Effector memory CD8-positive, alpha-beta T cell (primary cell): ENCODE measurements at places on chromosomes 5 and 9.

DNA sequence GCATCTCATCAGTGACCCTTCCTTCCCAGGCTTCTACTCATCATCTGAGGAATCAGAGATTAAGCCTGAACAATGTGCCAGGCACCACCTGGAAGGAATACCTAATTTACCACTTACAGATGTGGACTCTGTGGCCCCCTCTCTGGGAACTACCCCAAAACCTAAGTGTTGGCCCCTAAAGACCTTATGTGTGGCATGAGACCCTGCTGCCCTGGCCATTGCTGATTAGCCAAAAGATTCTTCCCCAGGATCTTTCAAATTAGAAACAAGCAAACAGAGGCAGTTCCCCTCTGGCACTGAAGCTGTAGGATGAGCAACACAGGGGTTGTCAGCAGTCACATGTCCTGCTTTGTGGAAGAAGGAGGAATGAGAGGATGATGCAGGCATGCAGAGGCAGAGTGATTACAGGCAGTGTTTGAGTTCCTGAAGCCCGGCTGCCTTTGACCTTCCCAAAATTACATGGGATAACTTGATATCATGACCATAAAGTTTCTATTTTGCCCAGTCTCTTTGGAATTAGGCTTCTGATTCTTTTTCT, 10.6 kb downstream of the SPINK4 start:
- DNase-seq: no peak

DNA sequence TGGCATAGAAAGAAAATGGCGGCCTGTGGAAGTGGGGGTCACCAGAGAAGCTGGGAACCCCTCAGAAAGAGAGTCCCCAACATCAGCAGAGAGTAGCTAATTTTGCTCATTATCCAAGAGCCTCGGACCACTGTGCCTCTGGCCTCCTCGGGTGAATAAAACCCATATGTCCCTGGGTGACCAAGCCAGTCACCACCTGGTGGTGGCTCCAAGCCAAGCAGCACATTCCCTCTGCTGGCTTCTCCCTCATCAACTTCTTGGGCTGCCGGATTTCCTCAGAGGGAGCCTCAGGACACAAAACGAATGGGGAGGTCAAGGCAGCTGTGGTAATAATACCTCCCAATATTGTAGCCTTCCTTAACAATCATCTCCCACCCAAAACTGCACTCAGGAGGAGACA, 242.5 kb downstream of the NFIB start:
- DNase-seq: no peak

- no peak for DNase-seq
Observed at GRCh38 chr5:139263946-139264345, 29.6 kb upstream of the MATR3 start.

- DNase-seq: no peak
Observed at GRCh38 chr9:114522286-114522685, 17.0 kb upstream of the WHRN start.

GRCh38 chr5:52710972-52711596, 76.6 kb upstream of the ITGA1 start:
- no peak for DNase-seq

DNA sequence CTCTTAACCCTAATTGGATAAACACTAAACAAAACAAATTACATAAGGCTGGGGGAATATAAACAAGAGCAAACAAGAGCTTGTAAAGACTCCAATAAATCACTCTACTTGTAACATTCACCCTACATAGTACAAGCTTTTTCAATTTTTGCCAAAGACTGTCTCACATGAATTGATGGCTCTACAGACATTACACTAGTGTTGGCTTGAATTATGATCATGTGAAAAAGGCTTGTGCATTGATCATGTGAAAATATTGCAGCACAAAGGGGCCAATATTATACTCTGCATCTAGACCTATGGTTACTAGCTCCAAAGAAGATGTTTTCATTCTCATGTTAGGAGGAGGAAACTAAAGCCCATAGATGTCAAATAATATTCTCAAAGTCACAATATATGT, 212.6 kb downstream of the MCTP1 start:
- no peak for DNase-seq

GRCh38 chr9:124859803-124860581, 1.8 kb downstream of the RPL35 start:
- DNase-seq: no peak

DNA sequence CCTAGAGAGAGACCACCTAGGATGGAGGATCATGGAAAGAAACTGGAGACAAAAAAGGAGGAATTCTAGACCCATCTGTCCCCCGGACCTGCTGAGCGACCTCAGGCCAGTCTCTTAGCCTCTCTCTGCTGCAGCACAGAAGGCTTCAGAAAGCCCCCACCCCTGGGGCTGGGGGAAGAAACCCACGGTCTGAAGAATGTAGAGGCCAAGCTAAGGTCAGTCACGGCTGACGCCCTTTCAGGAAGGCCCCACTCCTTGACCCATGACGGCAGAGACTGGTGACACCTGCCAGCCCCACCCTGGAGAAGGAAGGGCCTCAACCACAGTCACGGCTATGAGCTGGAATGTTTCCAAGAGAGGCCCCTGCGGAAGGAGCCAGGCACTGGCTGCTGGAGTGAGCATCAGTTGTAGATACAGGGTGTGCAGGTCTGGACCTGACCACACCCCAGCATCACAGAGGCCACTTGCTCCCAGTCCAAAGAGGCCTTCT, 120.5 kb upstream of the BOD1 start:
- no peak for DNase-seq

DNA sequence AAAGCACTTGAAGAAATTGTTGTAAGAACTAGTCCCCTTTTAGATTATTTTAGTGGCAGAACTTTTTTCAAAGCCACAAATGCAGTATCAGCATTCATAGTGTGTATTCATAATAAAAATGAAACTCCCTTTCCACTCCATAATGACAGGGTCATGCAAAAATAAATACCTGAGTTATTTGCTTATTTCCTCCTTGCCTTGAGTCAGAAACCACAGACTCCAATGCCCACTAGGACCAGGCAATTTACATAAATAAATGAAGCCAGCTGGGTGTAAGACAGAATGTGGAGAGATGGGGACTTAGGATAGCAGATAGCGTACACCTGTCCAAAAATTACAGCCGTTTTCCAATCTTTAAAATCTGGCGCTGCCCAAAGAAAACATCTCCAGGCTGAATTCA, 417.8 kb downstream of the TMEM161B start:
- no peak for DNase-seq

GRCh38 chr5:50749873-50750272, 83.4 kb downstream of the PARP8 start:
- no peak for DNase-seq

GRCh38 chr5:170070556-170071412, 34.9 kb upstream of the FOXI1 start:
- no peak for DNase-seq

DNA sequence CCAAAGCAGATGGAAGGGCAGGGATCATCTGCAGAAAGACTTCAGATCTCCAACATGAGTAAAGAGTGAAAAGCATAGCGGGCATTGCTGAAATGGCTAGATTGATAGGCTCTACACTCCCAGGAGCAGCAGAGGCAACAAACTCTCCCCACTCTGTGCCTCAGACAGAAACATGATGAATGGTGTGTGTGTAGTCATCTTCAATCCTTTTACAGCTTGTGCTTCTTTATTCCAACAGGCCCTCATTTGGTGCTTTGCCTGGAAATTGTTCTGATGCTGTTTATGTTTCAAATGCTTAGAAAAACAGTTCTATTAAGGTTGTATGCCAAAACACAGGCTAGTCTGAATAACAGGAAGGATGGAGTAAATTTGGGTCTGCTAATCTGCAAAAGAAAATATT, 176.2 kb downstream of the DMRTA1 start:
- DNase-seq: no peak

GRCh38 chr9:4973246-4973645, 11.8 kb upstream of the JAK2 start:
- DNase-seq: no peak

- no peak for DNase-seq
Observed at GRCh38 chr5:170538696-170539586, 35.1 kb downstream of the KCNIP1 start.

DNA sequence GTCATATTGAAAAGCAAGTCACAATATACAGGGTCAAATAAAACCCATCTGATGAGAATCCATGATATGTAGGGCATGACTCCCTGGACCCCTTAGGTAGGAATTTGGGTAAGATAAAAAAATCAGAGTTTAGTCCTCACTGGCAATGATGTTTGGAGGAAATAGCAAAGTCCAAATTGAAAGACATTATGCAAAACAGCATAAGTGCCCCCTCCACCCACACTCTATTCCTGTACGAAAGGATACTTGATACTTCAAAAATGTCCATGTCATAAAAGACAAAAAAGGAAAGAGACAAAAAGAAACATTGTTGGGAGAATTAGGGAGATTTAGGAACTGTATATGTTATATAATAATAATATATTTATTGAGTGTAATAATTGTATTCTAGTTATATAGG, 96.1 kb upstream of the RASGRF2 start:
- no peak for DNase-seq

GRCh38 chr5:123091298-123092222, 2.5 kb downstream of the PRDM6 start:
- no peak for DNase-seq

- no peak for DNase-seq
Observed at GRCh38 chr5:455806-456205, 12.8 kb downstream of the EXOC3 start.

GRCh38 chr5:88144219-88145001, 124.2 kb downstream of the TMEM161B start:
- no peak for DNase-seq

DNA sequence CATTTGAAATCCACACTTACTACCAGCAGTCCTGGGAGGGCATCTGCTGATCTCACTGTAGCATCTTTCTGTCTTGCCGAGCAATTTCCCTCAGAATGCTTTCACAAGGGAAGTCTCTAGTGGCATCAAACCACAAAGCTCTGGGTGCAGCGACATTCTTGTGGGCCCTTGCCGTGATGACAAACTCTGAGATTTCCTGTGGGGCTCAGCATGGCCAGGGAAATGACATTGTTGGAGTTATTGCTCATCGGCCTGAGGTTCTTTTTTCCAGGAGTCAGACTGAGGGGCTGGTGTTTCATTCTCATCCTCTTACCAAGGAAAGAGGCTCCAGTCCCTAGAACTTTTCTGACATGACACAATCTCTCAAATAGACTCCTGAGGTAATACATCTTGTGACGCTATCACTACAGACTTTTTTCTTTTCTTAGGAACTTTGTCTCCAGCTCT, 51.4 kb downstream of the PFDN1 start:
- DNase-seq: peak; percentile 9

- no peak for DNase-seq
Observed at GRCh38 chr9:32300373-32300772, 84.1 kb upstream of the ACO1 start.

GRCh38 chr5:96503501-96504236, 70.6 kb upstream of the PCSK1 start:
- no peak for DNase-seq

GRCh38 chr5:74233571-74233970, 407.0 kb downstream of the ENC1 start:
- no peak for DNase-seq

DNA sequence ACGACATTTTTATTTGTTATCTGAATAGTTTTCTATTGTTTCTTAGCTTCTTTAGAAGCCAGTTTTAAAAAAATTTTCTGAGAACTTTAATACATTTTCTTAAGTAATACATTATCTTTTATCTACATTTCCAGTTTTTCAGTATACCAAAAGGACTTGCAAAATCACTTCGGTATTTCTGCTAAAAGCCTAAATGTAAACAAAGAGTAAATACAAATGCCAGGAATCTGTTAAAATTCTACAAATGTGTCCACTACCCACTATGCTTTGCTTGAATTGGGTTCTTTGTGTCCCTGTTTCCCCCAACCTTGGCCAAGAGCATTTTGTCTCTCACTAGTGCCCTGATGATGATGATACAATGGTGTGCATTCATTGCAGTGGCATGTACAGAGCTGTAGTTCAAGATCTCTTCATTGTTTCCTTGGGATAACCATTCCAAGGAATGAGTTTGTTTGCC, 611.2 kb downstream of the NR2F1-AS1 start:
- no peak for DNase-seq

GRCh38 chr9:19879062-19879461, 90.2 kb upstream of the SLC24A2 start:
- DNase-seq: no peak

- no peak for DNase-seq
Observed at GRCh38 chr5:141135030-141135717, at the start of gene PCDHB5. TSS of gene PCDHB5 (plus strand) at chr5:141135206. CDS start at chr5:141135435, 229 bp downstream.

GRCh38 chr5:8598356-8598755, 729.4 kb downstream of the MTRR start:
- no peak for DNase-seq

GRCh38 chr5:74326571-74327338, 313.8 kb downstream of the ENC1 start:
- peak; percentile 53 for DNase-seq

DNA sequence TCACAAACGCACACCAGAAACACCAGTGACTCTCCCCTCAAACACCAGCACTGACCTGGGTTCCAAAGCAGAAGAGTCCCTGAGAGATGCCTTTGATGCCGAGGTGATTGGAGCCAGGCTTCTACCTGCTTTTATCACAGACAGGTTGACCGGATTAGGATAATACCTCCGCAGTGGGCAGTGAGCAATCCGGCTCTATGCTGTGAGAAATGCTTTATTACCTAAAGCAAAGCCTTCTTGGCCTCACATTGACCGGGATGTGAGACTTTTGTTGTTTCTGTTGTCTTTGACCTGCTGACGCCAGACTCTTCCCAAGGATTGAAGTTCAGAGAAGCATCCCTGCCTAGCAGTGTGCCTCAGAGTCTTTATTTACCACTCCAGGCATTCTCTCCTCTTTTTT, 320.3 kb upstream of the CLINT1 start:
- no peak for DNase-seq

GRCh38 chr9:78470741-78471140, 173.8 kb downstream of the PSAT1 start:
- DNase-seq: no peak

GRCh38 chr9:31067418-31067817, 1317.0 kb upstream of the ACO1 start:
- no peak for DNase-seq

DNA sequence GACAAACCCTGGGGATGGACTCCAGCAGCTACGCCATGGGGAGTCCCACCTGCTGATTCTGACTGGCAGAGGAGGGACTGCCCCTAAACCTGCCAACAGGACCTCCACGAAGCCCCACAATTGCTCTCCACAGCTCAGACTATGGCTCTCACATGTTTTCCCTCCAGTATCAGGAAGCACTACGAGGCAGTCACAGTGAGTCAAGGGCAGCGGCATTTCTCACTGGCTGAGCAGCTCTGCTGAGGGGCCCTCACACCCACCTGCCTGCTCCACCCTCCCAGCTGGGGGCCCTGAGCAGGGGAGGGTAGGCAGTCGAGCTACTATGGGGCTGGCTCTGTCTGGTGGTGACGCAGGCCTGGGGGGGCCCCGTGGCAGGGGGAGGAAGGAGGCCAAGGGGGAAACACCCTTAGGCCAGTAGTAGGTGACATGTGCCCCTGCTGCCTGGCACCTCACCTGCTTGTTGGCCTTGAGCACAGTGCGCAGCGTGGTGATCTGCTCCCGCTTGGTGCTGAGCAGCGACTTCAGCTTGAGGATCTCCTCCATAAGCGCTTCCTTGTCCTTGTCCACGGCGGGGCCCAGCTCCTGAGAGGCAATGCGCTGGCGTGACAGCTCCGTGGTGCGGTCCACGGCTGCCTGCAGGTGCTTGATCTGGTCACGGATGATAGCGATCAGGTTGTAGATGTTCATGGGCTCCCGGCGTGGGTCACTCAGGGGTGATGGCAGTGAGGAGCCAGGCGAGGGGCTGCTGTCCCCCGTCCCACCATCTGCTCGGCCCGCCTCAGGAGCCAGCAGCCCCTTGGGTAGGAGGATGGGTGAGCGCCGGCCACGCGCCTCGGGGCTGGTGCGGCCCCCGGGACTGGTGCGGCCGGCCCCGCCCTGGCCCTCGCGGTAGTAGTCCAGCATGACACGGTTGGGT, 46.3 kb downstream of the BICD2 start:
- no peak for DNase-seq

GRCh38 chr5:154059039-154059430, 20.3 kb downstream of the MFAP3 start:
- no peak for DNase-seq
